ENCODE measurements at places on chromosomes 5 and 9.

DNA sequence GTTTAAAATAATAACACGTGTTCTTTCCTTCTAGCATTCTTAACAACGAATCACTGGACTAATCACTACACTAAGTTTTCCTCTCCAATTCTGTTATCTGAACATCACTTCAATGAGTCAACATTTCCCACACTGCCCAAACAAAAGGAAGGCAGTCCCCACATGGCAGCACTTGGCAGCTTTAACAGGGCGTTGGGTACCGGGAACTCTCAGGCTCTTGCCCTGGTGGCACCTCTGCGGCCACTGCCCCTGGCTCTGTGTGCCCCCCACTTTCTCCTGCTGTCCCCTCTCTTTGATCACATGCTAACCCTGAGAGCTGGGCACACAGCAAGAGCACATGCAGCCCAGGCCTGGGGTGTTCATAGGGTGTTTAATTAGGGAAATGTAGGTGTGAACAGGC, 15.7 kb downstream of the SLC6A3 start:
- DNase-seq, result no peak

DNA sequence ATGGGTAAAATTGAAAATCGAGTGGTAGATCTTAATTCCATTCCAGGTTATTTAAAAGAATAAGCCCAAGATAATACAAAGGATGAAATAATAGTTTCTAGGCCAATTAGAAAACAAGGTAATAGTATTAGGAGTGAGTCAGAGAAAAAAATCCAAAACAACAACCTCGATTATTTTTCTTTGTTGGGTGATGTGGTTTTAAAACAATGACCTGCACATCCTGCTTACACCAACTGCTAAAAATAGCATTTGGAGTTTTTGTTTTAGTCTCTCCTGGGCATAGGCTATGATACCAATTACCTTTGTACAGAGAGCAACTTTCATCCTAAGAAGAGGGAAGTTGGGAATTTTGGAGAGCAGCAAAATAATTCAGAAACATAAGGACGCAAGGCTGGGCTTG, 101.7 kb upstream of the MYO10 start:
- peak; percentile 81 for DNase-seq

GRCh38 chr9:75053869-75054268, 25.8 kb upstream of the CARNMT1 start:
- no peak for DNase-seq

DNA sequence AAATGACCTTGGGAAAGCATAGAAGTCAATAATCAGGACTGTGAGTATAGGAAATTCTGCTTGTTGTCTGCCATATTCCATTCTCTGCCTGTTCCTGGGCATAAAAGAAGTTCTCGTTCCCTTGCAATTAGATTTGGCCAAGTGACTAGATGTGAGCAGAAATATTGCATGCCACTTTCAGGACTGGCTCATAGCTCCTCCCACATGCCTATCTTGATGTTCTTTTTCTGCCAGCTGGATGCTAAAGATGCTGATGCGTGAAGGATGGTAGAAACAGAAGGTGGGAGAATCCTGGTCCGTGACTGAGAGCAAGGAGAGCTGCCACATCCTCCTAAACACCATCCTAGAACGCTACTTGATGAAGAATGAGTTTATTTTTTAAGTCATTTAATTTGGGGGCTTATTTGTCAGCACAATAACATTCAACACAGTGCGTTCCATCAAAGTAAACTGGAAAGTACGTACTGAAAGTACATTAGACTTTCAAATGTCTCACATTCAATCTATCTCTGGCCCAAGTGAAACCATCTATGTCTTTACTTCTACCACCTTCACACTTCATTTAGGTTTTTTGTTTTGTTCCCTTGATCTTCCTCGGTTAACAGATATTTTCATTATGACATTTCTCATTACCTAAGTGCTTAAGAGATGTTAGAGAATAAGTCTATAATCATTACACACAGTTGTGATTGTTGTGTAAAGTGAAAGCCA, 648.5 kb downstream of the RAB3C start:
- no peak for DNase-seq

GRCh38 chr9:35716230-35716629, 15.8 kb downstream of the TLN1 start:
- no peak for DNase-seq

DNA sequence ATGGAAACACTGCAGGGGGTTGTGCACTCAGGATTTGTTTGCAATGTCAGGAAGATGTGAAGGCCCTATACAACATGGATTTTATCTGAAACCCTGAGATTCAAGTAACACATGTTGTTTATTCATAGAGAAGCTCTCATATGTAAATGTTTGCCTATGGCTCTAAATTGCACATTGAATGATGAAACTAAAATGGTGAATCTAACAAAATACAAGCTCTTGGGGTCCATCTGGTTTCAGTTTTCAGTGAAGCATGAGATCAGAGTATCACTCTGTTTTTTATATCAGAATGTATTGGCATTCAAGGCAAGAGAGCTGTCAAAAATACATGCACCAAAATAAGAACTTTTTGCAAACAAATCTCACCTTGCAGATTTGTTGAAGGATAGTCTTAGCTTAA, 19.6 kb upstream of the FRMD3 start:
- no peak for DNase-seq

Measured in lung microvascular endothelial cell (primary cell).